ENCODE measurements at places on chromosomes 12 and 14. TPM values are rescaled to one million over a fixed set of nuclear protein-coding genes. Genes with fewer than 3 reads are reported as not detected.

The CDKL1 gene
- total RNA-seq = 5.0 TPM

GRCh38 chr12:126424696-126425095 is 1359.5 kb downstream of the AACS start:
- H3K36me3 ChIP-seq = no peaks in the 10 kb centered on the region
- H3K27me3 ChIP-seq = no peaks in the 10 kb centered on the region
- no peak overlapping the region for H3K4me3 ChIP-seq
- no peaks in the 10 kb centered on the region for H3K4me1 ChIP-seq
- no peak for DNase-seq

DNA sequence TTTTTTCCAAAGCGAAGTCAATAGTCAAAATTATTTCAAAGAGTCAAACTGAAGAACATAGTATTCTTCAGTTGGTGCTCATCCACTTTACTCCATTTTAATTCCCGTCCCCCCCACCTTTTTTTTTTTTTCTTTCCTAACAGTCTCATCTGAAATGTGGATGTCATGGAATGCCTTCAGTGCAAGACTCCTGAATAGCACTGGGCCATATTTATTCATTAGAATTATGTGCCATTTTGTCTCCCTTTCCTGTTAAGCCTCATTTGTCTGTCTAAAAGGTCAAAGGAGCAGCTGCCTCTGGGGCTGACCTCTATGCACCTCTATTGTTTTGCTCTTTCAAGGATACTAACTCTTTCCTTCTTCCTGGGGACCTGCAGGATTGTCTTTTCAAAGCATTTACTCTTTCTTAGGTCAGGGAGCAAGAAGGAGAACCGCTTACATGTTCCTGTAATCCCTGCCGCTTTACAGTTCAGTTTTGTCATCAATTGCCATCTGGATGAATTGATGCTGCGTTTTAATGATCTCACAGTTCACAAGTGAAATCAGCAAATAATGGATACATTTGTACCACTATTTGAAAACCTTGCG is 310.6 kb downstream of the NPAS3 start:
- no peaks in the 10 kb centered on the region for H3K27me3 ChIP-seq
- no peaks in the 10 kb centered on the region for H3K4me1 ChIP-seq
- no peaks in the 10 kb centered on the region for H3K36me3 ChIP-seq
- H3K27ac ChIP-seq = no peak overlapping the region
- DNase-seq = no peak
- H3K4me3 ChIP-seq = no peak overlapping the region

- H3K4me3 ChIP-seq = no peak overlapping the region
- DNase-seq = no peak
- H3K27me3 ChIP-seq = peaks cover 1% of the 10 kb centered on the region
Measured at GRCh38 chr12:64587447-64587846, 22.8 kb upstream of the RASSF3 start.

DNA sequence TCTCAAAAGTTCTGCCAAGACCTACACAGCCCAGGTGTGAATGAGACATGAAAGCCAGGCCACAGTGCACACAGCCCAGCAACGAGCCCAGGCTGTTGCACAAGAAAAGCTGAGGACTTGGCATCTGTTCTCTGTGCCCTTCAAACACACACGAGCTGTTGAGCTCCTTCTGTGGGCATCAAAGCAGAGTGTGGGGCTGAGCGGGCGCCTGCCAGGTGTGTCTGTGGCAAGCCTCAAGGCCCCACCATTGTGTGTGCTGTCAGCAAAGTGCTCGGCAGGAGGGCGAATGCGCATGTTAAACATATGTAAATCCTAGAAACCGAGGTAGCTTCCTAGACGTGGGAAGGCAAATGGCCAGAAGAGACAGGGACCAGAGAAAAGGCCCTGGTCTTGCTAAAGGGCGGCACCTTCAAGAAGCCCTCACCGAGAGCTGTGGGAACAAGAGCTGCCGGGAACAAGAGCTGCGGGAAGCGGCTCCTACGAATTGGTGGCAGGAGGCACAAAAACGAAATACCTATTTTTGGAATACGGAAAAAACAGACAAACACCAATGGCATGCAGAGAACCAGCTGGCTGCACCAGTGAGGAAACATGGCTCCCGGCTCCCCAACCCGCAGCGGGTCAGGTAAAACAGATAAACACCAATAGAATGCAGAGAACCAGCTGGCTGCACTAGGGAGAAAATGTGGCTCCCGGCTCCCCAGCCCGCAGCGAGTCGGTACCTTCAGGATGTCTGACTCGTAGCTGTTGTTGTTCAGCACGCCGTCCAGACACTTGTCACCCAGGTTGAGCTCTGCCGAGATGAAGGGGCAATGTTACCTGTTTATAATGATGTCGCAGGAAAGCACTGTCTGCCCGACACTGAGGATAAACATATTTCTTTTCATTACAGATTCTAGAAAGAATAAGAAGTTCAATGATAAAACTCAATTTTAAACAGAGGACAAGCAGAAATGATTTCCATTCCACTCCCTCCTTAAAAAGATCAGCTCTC is 19.0 kb upstream of the GOLGA3 start:
- no peak for DNase-seq
- H3K4me3 ChIP-seq = no peak overlapping the region

The LPCAT3 gene
- 11.8 TPM for total RNA-seq

DNA sequence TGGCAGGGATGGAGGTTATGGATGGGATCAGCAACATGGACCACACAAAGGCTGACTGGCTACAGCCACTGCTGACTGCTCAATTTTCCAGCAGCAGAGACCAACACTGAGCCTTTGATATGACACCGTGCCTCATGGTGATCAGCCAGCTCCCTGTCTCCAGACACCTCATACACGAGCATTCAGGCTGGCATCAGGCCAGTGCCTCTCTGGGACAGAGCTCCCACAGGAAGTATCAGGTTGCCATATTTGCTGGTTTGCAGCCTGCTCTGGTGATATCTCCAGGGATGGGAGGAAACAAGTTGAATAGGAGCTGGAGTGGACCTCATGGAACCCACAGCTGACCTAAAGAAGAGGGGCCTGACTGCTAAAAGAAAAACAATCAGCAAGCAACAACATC is 471.2 kb upstream of the ATXN7L3B start:
- no peaks in the 10 kb centered on the region for H3K4me1 ChIP-seq
- H3K27me3 ChIP-seq = no peaks in the 10 kb centered on the region
- no peaks in the 10 kb centered on the region for H3K36me3 ChIP-seq
- no peak overlapping the region for H3K4me3 ChIP-seq

DNA sequence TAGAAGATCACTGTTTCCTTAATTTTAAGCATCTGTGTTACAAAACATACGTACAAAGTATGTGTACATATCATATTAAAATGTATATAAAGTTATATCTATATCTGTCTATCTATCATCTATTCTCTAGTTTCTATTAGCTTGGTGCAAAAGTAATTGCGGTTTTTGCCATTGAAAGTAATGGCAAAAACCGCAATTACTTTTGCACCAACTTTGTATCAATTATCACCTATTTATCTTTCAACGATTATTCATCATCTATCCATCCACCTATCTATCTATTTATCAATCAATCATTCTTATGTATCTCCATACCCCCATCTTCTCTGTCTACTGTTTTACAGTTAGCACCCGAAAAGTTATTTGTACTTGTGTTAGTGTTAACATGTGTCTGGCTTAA is 447.6 kb downstream of the NRXN3 start:
- no peaks in the 10 kb centered on the region for H3K36me3 ChIP-seq
- peaks cover 4% of the 10 kb centered on the region for H3K4me1 ChIP-seq
- H3K4me3 ChIP-seq = no peak overlapping the region
- no peak for DNase-seq

DNA sequence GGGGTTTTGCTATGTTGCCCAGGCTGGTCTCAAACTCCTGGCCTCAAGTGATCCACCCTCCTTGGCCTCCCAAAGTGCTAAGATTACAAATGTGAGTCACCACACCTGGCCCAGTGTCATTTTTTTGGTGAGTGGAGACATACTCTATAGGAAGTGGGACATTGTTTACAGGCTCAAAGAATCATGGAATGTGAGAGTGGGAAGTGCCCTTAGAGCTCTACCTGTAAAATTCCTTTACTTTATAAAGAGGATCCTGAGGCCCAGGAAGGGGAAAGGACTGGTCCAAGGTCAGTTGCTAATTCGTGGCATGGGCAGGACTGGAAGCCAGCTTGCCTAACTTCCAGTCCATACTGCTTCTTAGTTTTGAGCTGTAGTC is 8.7 kb upstream of the ADCK1 start:
- H3K27me3 ChIP-seq = no peaks in the 10 kb centered on the region
- 0 out of 2 replicates have a peak, but pooled peaks cover 4% of the 10 kb centered on the region for H3K4me1 ChIP-seq
- H3K4me3 ChIP-seq = no peak overlapping the region
- no peak for DNase-seq
- no peaks in the 10 kb centered on the region for H3K36me3 ChIP-seq

DNA sequence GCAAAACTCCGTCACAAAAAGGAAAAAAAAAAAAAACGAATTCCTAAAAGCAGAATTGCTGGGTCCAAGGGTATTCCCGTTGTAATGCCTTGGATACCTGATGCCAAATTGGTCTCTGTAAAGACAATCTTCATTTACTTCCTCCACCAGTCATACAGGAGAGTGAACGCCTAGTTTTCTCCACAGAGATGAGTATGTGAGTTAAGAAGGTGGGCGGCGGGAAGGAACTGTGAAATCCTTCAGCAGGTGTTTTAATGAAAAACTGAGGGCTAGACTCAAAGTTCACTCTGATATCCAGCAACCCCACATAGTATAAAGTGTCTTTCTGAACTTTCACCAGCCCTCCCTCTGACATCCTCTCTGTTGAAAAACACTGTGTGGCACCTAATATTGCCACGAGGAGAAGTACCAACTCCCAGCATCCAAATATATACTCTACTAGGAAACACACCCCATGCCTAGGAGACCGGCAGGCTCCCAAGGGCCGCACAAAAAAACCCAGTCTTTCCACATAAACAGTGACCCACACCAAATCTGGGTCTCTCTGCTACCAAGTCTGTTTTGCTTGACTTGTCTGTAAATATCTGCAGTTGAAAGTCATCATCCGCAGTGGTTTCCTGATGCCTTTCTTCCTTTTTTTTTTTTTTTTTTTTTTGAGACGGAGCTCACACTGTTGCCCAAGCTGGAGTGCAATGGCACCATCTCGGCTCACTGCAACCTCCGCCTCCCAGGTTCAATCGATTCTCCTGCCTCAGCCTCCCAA is 30.3 kb upstream of the FOXN3 start:
- peaks cover 20% of the 10 kb centered on the region for H3K4me1 ChIP-seq
- H3K36me3 ChIP-seq = no peaks in the 10 kb centered on the region
- DNase-seq = no peak
- H3K27ac ChIP-seq = no peak overlapping the region
- H3K27me3 ChIP-seq = no peaks in the 10 kb centered on the region

- H3K27ac ChIP-seq = no peak overlapping the region
- no peaks in the 10 kb centered on the region for H3K4me1 ChIP-seq
- H3K4me3 ChIP-seq = no peak overlapping the region
- H3K36me3 ChIP-seq = peaks cover 5% of the 10 kb centered on the region
- no peak for DNase-seq
Measured at GRCh38 chr12:67290378-67290777, 21.2 kb downstream of the CAND1 start.

DNA sequence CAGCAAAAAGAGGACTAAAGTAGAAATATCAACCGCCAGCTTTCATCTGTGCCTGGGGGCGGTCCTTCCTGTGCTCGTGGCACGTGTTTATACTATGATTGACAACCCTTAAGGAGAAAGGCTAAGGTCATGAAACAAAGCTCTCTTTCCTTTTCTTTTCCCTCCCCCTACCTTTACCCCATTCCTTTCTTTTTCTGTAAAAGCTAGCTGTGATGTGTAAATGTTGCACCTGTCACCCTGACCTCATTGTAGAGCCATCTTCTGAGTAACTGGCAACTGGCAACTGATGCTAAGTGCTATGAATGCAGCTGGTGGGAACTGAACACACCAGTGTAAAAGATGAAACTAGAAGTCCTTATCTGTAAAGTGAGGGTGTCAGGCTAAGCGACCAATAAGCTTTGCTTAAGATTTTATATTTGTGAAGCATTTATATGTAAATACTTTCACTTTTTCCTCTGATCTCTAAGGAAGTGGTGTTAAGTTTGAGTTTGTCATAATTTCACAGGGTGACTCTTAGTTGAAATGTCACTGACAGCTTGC is 102.8 kb upstream of the BCAT1 start:
- H3K27ac ChIP-seq = no peak overlapping the region
- peaks cover 31% of the 10 kb centered on the region for H3K27me3 ChIP-seq
- no peaks in the 10 kb centered on the region for H3K4me1 ChIP-seq
- no peak overlapping the region for H3K4me3 ChIP-seq
- no peak for DNase-seq

The GPRC5D gene
- total RNA-seq = not detected

GRCh38 chr14:58699681-58700205 is 62.0 kb downstream of the DACT1 start:
- H3K4me1 ChIP-seq = no peaks in the 10 kb centered on the region
- H3K27me3 ChIP-seq = no peaks in the 10 kb centered on the region
- no peak overlapping the region for H3K4me3 ChIP-seq
- no peak overlapping the region for H3K27ac ChIP-seq

GRCh38 chr12:47549258-47549657 is 156.6 kb downstream of the RPAP3 start:
- no peaks in the 10 kb centered on the region for H3K27me3 ChIP-seq
- no peak overlapping the region for H3K27ac ChIP-seq
- H3K4me3 ChIP-seq = no peak overlapping the region
- H3K36me3 ChIP-seq = no peaks in the 10 kb centered on the region

DNA sequence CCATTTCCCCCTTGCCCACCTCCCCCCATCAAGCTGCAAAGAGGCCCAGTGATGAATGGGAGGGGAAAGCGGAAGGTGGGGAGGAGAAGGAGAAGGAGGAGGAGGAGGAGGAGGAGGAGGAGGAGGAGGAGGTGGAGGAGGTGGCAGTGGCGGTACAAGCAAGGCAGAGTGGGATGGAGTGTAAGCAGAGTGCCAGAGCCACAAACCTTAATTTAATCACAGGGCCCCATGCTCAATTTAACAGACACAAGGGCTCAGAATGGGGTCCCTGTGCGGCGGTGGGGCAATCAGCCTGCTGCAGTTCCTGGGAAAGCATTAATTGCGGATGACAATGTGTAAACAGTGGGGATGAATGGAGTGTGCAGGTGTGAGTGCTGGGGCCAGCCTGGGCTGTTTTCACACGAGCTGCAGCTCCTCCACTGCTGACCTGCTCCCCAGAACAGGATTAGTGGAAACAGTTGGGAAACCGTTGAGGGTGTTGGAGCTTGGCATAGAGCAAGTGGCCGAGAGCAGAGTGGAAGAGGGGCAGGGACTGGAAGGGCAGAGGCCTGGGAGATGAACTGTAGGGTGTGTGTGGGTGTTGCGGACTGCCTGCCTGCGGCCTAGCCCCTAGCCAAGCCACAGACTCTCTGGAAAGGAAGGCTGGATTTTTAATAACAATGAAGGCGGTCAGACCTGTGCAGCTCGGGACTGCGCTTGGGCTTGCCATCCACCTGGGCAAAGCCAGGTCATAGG is 36.4 kb upstream of the SMOC1 start:
- H3K4me1 ChIP-seq = no peaks in the 10 kb centered on the region
- H3K27ac ChIP-seq = no peak overlapping the region
- H3K4me3 ChIP-seq = no peak overlapping the region
- no peak for DNase-seq
- no peaks in the 10 kb centered on the region for H3K36me3 ChIP-seq

The IFNG-AS1 gene
- not detected for total RNA-seq

DNA sequence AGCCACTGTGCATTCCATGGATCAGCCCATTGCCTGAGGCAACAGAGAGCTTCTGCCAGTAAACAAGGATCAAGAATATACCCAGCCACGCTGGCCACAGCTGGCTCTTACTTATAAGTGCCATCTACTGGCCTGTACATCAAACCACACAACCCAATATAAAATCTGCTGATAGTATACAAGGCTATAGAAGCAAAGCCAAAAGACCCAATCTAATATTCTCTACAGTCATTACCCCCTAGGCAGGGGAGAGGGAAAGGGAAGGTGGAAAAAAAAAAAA is 4.4 kb upstream of the FAM186B start:
- no peaks in the 10 kb centered on the region for H3K36me3 ChIP-seq
- H3K27me3 ChIP-seq = no peaks in the 10 kb centered on the region
- no peak overlapping the region for H3K4me3 ChIP-seq
- peak; percentile 37 for DNase-seq
- no peak overlapping the region for H3K27ac ChIP-seq

The LIN7A gene
- 1.0 TPM for total RNA-seq

The TMEM229B gene
- 1.1 TPM for total RNA-seq

The HOTAIR gene
- total RNA-seq = not detected

Data from GM23248 (cell line).